Stimulated activated CD4-positive, alpha-beta T cell treated with anti-CD3 and anti-CD28 coated beads, TNF-alpha, amount 100 ng/mL, for 4 hours (primary cell): ENCODE measurements at places on chromosomes 12 and 14.

- DNase-seq: no peak
Measured at GRCh38 chr12:91178139-91178561, 4.5 kb downstream of the DCN start.

- no peak for DNase-seq
Measured at GRCh38 chr14:93958567-93959238, 17.7 kb downstream of the ASB2 start.

DNA sequence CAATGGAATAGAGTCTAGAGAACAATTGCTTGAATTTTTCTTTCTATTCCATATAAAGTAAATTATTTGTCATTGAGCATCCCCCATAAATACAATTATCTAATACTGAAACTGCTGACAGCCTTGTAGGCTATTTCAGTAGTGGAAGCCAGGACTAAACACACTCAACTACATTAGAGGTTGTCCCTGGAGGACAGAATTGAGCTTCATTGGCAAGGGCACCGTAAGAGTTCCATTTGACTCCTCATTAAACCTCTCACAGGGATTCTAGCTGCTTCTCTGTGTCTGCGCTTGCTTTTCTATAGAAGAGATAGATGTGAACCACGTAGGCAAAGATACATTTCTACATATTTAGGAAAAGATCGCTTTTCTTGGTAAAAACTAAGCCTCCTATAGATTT is 3.5 kb upstream of the PTPRO start:
- DNase-seq: no peak

GRCh38 chr12:103901518-103902173 is 28.6 kb upstream of the HSP90B1 start:
- DNase-seq: no peak

GRCh38 chr14:55303125-55303499 is 31.9 kb downstream of the FBXO34 start:
- no peak for DNase-seq

- no peak for DNase-seq
Measured at GRCh38 chr12:66409195-66409871, 107.0 kb downstream of the HELB start.
